Aorta (tissue), 5 donors: ENCODE measurements at places on chromosomes 2 and 18. TPM values are rescaled to one million over a fixed set of nuclear protein-coding genes. Genes with fewer than 3 reads are reported as not detected.
A peak's percentile ranks its signal among the peaks of the same experiment; 100 is the strongest.

DNA sequence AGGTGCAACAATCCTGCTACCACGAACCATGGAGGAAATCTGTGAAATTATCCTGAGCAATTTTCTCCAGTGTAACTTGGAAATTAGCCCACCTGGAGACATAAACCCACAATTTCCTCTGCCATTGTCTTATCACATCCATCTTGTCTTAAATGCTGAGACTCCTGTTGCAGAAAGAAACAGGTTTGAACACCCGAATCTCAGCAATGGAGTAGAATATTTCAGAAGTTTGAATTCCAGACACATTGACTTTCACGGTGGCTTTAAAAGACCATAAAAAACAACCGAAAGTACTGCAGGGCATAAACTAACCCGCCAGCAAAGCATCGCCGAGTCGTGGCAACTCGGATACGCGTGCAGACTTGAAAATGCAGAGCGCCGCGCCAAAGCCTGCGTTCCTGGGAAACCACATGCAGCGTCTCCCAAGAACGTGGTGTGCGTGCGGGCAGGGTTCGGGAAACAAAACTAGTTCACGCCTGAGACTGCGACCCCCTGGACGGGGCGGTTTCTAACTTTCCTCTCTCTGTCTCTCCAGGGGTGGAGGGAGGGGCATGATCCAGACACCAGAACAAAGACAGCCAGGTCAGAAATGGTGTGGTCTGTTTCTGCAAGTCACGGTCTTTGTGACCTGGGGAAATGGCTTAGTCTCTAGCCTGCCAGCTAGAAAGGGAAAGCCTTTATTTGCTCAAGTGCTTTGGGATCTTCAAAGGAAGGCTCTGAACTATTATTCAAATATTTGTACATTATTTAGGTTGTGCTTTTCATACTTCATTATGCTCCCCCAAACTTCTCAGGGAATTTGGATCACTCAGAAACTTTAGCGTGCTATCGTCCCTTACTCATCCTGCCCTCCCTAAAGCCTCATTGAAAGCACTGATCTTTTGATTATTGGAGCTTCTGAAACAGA lies 26.9 kb upstream of the KCTD1 start:
- peak; percentile 56 for DNase-seq

TTC31 gene
- total RNA-seq = 29.5 TPM

- no peak for DNase-seq
Measured at GRCh38 chr2:207041786-207042554, 102.7 kb downstream of the CPO start.

DNA sequence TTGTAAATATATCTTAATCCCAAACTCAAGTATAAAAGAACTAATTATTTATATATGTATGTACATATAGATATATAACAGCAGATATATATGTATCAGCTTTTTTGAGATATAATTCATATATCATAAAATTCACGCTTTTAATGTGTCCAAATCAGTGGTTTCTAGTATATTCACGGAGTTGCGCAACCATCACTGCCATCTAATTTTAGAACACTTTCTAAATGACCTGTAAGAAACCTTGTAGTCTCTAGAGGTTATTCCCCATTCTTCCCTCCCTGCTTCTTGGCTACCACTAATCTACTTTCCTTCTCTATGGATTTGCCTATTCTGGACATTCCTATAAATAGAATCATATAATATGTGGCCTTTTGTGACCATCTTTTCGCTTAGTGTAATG lies 163.5 kb upstream of the TCF4 start:
- no peak for DNase-seq
